Fibroblast of skin of left biceps (primary cell): ENCODE measurements at places on chromosomes 5 and 9.

DNA sequence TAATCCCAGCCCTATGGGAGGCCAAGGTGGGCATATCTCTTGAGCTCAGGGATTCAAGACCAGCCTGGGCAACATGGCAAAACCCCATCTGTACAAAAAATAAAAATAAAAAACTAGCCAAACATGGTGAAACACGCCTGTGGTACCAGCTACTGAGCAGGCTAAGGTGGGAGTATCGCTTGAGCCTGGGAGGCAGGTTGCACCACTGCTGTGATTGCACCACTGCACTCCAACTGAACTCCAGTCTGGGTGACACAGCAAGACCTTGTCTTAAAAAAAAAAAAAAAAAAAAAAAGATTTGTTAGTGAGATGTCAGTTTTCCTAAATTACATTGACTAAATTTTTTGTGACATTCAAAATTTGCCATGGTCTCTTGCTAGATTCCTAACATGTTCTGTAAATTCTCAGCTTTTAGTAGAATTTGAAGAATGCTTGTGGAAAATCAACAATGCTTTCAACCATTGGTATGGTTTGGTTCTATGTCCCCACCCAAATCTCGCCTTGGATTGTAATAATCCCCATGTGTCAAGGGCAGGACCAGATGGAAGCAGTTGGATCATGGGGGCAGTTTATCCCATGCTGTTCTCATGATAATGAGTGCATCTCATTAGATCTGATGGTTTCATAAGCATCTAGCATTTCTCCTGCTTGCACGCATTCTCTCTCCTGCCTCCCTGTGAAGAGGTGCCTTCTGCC, 236.1 kb downstream of the ARRDC3 start:
- no peak for DNase-seq

- no peak for DNase-seq
Measured at GRCh38 chr5:64330728-64331231, 165.1 kb downstream of the RNF180 start.

GRCh38 chr9:75539523-75539922, 350.9 kb upstream of the PCSK5 start:
- no peak for DNase-seq

DNA sequence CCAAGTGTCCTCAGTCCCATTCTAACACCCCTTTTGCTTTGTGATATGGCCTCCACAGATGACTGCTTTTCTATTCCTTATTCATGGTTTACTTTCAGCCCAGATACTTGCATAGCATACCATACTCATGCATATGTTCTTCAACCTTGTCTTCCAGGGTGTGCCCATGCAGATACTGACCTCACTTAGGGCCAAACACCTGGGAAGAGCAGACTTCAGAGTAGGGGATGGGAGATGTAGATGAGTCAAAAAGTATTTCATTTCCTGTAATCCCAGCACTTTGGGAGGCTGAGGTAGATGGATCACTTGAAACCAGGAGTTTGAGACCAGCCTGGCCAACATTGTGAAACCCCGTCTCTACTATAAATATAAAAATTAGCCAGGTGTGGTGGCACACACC, 58.3 kb downstream of the NRG2 start:
- DNase-seq: no peak

GRCh38 chr5:109028608-109029299, 281.1 kb downstream of the FER start:
- no peak for DNase-seq

GRCh38 chr5:159864885-159865691, 51.2 kb upstream of the ADRA1B start:
- DNase-seq: peak; percentile 77

DNA sequence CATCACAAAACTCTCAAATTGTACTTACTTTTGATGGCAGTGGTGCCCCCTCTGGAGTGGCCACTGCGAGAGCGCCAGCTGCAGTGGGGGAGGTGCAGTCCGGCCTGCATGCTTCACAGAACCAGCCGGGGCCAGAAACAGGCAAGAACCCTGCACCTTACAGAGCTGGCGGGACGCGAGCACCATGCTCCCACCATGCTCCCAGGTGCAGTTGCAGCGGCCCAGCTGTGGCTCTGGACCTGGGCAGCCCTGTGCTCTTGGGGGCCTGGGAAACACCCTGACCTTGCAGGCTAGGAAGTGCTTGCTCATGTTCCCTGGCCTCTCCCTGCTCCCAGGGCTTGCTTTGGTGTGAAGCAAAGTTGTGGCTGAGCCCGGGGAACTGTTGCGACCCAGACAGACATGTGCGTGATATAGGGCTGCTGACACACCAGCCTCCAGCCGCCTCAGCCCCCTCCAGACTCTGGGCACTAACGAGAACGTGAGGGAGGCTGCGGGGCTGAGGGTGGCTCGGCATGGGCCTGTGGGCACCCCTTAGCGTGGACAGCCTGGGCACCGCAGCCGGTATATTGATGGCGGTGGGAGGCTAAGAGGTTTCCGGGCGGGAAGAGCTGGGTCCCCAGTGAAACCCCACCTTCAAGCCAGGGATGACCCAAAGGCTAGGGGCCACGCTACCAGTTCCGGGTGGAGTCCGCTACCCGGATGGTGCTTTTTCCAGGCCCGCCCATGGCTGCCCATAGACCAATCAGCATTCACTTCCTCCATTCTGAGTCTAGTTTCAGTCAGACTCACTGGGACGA, 1809.9 kb upstream of the ACO1 start:
- DNase-seq: no peak

GRCh38 chr5:123450640-123451039, 27.4 kb upstream of the CEP120 start:
- DNase-seq: no peak

DNA sequence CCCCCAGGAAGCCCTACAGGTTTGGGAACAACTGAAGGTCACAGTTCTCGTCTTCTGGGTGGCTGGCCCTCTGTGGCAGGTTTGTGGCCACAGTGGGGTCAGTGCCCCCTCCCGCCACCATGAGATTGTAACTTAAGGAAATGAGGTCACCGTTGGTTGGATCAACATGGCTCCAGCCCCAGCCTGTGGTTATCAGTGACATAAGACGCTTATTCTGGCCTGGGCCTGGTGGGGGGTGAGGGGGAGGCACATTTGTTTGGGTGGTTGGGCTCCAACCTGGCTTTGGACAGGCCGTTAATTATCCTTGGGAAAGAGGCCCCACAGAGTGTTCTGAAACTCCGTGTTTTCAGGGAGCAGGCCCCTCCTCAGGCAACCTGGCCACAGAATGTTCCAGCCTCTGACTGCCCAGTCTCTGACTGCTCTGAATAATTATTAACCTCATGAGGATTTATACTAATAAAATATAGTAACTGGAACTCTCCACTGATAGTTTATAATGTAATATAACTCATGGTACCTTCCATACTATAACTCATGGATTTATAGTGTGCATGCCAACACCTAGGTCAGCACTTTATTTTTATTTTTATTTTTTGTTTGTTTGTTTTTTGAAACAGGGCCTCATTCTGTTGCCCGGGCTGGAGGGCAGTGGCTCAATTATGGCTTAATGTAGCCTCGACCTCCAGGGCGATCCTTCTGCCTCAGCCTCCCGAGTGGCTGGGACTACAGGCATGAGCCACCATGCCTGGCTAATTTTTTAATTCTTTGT, 58.0 kb upstream of the RPL26L1 start:
- DNase-seq: no peak

DNA sequence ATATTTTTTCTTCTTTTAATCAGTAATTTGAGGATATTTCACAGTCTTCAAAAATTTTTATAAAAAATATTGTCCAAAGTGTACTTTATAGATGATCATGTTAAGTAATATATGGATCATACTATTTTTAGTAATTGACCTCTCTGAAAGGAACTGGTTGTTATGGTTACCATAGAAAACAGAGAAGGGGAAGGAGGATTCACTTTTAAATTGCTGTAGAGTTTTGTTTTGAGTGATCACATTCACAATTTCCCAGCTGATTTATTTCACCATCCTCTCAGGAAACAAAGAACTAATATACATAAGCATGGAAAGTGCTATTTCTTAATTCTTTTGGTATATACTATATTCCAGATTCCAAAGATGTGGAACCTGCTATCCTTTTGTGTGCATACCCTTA, 56.5 kb upstream of the NREP start:
- DNase-seq: no peak

DNA sequence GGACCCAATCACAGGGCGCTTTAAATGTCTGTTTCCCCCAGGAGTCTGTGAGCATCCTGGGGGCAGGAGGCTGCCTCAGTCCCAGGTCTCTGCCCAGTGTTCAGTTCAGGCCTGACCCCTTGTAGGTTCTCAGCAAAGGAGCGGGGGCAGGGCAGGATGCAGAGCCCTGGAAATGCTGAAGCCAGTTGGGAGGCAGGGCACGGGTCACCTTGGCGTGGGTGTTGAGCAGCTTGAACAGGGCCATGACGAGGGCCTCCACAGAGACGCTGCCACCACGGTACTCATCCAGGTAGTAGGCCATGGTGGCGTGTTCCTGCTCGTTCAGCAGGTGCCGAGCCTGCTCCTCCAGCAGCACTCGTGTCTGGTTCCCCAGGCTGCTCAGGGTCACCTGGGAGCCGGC, 36.3 kb upstream of the AKNA start:
- DNase-seq: no peak

DNA sequence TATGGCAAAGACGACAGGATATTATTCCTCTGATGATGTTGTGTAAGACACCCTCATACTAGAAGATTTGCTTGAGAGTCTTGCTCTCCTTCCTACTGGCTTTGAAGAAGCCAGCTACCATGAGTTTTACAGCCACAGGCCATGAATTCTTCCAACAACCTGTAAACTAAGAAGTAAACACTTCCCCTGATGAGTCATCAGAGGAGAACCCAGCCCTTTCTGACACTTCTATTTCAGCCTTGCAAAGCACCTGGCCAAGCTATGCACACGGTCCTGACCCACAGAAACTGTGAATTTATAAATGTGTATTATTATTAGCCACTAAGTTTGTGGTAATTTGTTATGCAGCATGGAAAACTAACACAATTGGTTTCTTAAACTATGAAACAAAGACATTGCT, 288.8 kb upstream of the ADAMTSL1 start:
- no peak for DNase-seq

GRCh38 chr5:1725641-1726468, 73.8 kb downstream of the MRPL36 start:
- no peak for DNase-seq

DNA sequence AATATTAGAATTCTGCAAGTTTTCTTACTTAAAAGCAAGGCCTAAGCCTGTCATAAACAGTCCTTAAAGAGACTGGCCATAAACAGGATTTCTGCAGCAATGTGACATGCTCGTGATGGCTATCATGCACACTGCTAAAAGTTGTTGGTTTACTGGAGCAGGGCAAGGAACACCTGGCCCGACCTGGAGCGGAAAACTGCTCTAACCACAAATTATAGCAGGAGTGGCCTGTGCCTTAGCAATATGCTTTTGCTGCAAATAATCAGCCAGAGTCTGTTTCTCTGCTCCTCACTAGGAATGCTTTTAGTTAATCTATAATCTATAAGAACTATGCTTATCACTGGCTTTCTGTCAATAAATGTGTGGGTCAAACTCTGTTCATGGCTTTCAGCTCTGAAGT, 322.9 kb upstream of the RPS23 start:
- DNase-seq: no peak

GRCh38 chr9:123488722-123489321, 132.8 kb downstream of the CRB2 start:
- DNase-seq: no peak

- no peak for DNase-seq
Measured at GRCh38 chr9:107118863-107119624, 164.0 kb upstream of the RAD23B start.

- DNase-seq: no peak
Measured at GRCh38 chr5:96125231-96125891, 163.7 kb upstream of the ELL2 start.

GRCh38 chr5:160471761-160472160, 50.1 kb downstream of the PTTG1 start:
- no peak for DNase-seq

DNA sequence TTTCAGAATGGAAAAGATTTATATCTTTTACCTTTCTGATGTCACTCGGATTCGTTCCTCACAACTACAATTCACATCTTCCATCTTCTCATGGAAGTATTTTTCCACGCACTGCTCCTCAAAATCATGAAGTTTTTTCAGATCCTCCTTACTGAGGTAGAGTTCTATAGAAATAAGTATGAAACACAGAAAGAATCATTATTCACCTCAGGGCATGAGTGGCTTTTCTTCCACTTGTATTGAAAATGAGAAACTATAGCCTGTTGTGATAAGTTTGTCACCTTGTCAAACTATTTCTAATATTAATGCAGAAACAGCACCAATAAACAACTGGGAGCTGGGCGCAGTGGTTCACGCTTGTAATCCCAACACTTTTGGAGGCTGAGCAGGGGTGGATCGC, 116.0 kb downstream of the TRPM6 start:
- no peak for DNase-seq

DNA sequence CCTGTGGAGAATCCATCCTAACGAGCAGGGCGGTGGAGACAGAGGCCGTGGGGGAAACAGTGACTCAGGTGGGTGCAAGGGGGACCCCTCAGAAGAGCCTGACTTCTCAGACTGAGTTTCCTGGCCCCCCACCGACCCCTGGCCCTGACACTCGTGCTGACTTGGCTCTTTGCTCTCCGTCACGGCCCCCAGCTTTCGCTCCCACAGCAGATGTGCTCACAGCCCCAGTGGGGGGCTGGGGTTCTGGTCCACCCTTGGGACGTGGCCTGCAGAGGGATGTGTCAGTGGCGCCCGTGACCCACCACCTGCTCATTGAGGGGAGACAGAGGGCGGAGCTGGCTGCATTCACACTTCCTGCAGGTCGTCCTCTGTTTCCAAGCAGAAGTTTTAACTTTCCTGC, 62.9 kb upstream of the IRX4 start:
- DNase-seq: no peak

GRCh38 chr9:20618361-20618802, 3.9 kb downstream of the MLLT3 start:
- DNase-seq: no peak

DNA sequence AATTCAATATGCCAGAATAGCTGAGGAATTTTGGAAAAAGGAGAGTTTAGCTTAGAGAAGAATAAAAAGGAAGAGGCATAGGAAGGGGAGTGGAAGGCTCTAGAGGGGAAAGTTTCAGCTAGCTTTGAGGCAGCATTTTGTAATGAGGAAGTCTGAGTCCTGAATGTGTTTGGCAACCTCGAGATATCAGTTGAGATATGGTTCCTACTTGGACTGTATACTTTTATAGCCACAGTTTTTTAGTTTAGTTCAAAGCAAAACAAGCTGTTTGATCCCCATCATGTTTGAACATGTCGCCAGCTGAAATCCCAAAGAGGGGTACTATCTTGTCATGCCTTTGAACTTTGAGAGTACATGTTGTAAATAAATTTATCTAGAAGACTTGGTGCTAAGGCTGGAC, 559.0 kb upstream of the FTMT start:
- no peak for DNase-seq

DNA sequence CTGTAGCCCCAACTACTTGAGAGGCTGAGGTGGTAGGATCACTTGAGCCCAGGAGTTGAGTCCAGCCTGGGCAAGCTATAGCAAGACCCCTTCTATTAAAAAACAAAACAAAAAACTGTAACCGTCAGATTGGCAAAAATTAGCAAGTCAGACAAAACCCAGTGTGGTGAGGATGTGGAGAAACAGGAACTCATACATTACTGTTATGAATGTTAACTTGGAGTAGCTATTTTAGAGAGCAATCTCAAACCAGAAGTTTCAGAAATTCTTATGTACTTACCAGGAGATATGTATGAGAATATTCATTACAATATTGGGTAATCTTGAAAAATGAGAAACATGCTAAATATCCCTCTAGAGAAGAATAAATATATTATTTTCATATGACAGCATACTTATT, 120.3 kb downstream of the INVS start:
- DNase-seq: no peak

- no peak for DNase-seq
Measured at GRCh38 chr9:68869022-68869421, 144.9 kb downstream of the PRKACG start.

- DNase-seq: no peak
Measured at GRCh38 chr5:107402434-107403227, 268.1 kb downstream of the EFNA5 start.
